ENCODE measurements at places on chromosomes 3 and 15. TPM values are rescaled to one million over a fixed set of nuclear protein-coding genes. Genes with fewer than 3 reads are reported as not detected.

- H3K27me3 ChIP-seq = no peaks in the 10 kb centered on the region
- H3K4me3 ChIP-seq = no peak overlapping the region
- H3K36me3 ChIP-seq = no peaks in the 10 kb centered on the region
- H3K4me1 ChIP-seq = no peaks in the 10 kb centered on the region
- DNase-seq = no peak
These were observed 396.6 kb downstream of the EPHB1 start for GRCh38 chr3:135191708-135192107.

DNA sequence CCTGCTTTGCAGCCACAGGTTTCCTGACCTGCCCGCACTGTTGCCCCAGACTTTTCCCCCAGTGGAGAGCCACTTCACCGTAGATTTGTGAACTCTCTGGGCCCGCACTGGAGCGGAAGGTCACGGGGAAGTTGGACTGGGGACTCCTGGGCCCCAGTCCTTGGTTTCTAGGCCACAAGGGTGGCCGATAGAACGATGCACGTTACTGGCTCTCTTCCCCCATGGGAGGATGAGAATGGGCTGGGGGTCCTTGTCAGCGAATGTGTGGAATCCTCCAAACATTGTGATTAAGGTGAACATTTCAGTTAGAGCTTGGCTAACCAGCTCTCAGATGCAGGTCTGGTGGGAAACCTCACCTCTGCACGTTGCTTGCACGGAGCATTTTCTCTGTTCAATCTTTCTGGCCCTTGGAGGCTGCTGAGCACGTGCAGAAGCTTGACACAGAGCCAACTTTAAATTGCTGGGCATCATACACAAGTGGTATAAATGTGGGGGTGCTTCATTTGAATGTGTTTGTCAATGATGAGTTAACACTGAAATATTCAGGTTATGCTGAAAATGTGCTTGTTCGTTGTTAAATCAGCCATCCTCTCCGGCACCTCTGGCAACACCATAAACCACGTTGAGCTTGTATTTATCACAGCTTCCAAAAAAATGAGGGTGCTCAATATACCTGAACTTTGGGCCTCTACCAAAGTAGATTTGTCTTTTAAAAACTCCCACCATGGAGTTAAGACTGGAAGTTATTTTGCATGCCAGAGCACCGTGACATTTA lies 976 bp downstream of the DIS3L start:
- no peaks in the 10 kb centered on the region for H3K27me3 ChIP-seq
- peaks cover 31% of the 10 kb centered on the region for H3K4me1 ChIP-seq
- H3K27ac ChIP-seq = peak overlapping the region; percentile 84
- no peak for DNase-seq
- H3K4me3 ChIP-seq = peak overlapping the region; percentile 77

GRCh38 chr15:58282060-58282708 lies 144.0 kb downstream of the AQP9 start:
- no peak overlapping the region for H3K4me3 ChIP-seq
- H3K4me1 ChIP-seq = no peaks in the 10 kb centered on the region
- H3K27me3 ChIP-seq = peaks cover 41% of the 10 kb centered on the region
- H3K36me3 ChIP-seq = no peaks in the 10 kb centered on the region
- no peak overlapping the region for H3K27ac ChIP-seq

DNA sequence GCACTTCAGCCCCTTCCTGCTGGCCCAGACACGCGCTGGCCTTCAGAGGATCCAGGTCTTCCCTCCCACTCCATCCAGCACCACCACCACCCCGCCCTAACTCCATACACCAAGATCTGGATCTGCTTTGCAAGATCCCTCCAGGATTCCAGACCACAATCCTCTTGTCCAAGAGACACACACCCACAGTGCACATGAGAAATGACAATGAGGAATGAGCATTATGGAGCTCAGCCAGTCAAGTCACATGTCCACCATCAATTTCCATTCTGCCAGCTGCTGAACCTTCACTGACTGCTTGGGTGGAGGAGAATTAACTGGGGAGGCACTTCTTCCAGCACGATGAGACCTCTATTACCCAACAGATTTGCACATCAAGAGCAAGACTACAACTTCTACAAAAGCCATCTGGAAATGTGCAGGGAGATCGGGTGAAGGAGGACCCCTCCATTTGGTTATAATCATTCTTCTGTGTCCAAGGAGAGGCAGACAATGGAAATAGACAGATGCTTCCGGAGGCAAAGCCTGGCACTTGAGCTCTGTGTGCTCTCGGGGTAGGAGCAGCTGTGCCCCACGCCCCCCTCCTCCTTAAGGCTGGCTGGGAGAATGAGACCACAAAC lies 12.3 kb upstream of the SPATA12 start:
- no peaks in the 10 kb centered on the region for H3K4me1 ChIP-seq
- DNase-seq = no peak
- no peak overlapping the region for H3K27ac ChIP-seq
- H3K27me3 ChIP-seq = no peaks in the 10 kb centered on the region

DNA sequence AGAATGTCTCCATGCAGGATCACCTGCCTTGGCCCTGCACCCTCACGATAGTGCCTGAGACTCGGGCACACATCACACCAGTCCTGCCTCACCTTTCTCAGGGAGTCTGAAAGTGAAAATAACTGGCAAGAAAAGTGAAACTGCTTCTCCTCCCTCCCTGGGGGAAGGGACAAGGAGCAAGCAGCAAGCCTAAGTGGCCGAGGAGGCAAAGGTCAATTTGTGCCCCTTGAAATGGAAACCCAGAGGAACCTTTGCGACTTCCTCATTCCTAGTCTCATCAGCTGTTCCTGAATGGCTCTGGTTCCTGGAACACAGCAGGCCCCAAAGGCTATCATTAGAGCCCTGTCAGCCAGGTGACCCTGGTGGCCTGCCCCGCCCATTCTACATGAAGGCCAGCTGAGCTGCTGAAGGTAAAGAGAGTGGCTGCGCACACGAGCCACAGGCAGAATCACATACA lies 28.0 kb upstream of the SLCO2A1 start:
- DNase-seq = no peak
- H3K36me3 ChIP-seq = no peaks in the 10 kb centered on the region
- no peak overlapping the region for H3K4me3 ChIP-seq
- no peaks in the 10 kb centered on the region for H3K27me3 ChIP-seq

DNA sequence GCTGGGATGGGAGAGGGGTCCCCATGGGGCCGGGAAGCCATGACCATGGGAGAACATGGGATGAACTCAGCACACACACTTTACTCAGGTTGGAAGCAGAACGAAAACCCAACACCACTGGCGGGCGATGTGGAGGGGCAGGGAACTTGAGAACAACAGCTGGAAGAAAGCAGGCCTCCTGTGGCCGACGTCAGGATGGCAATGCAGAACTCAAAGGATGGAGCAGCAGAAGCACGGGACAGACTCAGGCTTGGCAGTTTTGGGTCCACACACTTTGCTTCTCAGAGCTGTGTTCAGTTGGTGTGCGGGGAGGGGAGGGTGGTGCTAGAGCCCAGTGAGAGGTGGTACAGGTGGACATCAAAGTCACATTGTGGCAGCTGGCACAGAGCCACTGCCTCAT lies 80.7 kb downstream of the SEC22A start:
- H3K27me3 ChIP-seq = no peaks in the 10 kb centered on the region
- peaks cover 8% of the 10 kb centered on the region for H3K36me3 ChIP-seq
- DNase-seq = no peak
- no peaks in the 10 kb centered on the region for H3K4me1 ChIP-seq
- H3K27ac ChIP-seq = no peak overlapping the region
- no peak overlapping the region for H3K4me3 ChIP-seq

The ILDR1 gene
- total RNA-seq = not detected

The SMCO1 gene
- total RNA-seq = not detected

The CELF6 gene
- 0.65 TPM for total RNA-seq

The MRAS gene
- 29.7 TPM for total RNA-seq

The SCAANT1 gene
- total RNA-seq = not detected
